ENCODE measurements at places on chromosomes 6 and 20. TPM values are rescaled to one million over a fixed set of nuclear protein-coding genes. Genes with fewer than 3 reads are reported as not detected.

DNA sequence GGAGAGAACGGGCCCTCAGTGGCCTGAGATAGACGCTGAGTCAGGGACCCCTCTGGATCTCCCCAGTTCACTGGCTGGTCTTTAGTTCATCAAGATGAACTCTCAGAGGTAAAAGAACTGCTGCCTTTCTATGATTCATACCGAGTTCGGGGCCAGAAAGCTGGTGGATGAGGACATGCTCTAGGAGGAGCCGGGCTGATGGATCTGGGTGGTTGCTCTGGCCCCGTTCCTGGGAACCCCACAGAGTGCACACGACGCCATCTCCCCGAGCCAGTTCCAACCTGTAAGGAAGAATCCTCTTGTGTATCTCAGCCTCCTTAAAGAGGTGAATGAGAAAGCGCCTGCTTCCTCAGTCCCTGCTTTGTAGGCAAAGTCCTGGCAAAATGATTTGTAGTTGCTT, 142.6 kb upstream of the PDE10A start:
- peak; percentile 37 for DNase-seq

DNA sequence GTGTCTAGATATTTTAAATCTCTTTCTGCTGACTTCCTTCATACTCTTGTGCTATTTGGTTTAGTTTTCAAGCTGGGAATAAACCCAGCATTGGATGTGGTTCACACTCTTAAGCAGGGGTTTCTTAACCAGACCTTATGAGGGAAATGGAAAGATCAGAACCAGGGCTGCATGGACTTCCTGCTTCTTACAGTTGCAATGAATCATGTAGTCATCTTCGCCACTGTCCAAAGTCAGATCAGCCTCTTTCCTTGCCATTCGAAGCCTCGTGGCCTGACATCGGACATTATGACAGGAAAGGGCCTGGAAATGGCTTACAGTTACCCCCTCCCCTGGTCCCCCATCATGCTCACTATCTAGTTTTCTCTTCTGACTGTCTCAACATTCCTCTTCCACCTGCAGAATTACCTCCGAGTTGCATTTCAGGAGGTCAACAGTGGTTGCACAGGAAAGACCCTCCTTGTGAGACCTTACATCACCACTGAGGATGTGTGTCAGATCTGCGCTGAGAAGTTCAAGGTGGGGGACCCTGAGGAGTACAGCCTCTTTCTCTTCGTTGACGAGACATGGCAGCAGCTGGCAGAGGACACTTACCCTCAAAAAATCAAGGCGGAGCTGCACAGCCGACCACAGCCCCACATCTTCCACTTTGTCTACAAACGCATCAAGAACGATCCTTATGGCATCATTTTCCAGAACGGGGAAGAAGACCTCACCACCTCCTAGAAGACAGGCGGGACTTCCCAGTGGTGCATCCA, 16.8 kb upstream of the NAA20 start:
- no peak for DNase-seq

- DNase-seq: no peak
Observed at GRCh38 chr20:61014491-61014890, 237.6 kb upstream of the CDH4 start.

DNA sequence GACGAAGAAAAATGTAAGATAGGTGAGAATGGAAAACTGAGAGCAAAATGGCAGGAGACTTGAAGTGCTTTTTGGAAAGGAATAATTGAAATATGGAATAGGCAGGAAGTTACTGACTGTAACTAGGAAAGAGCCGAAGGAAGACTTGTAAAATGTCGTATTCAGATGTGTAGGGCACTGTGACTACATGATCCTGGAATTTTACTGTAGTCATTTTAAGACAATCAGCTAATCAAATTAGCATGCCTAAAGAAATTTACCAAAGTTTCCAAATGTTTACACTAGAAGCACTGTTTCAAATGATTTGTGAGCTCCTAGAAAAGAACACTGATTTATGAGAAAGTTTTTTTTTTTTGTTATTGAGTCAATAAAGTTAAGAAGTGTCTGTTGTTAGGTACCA, 21.2 kb upstream of the ADIG start:
- DNase-seq: no peak

GRCh38 chr6:21679761-21680265, 86.3 kb downstream of the SOX4 start:
- no peak for DNase-seq

DNA sequence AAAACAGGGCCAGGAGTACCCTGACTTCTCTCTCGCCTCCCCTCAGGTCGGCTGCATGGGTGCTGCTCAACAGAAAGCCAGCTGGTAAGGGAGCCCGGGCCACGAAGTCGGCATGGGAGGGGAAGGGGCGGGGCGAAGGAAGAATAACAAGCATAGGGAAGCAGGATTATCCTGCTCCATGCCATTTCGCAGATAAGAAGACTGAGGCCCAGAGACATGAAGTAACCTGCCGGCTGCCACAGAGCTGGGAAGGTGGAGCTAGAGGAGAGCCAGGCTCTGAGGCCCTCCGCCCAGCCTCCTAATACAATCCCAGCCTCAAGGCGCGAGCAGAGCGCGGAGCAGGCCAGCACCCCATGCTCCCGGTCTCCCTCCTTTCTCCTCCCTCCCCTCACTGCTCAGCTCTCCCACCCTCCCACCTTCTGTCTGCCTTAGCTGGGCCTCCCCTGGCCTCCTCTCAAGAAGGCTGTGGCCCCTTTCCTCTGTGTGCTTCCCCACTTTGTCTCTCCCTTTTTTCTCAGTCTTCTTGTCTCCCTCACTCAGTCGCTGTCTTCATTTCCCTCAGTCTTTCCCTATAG, 13.2 kb upstream of the HMGA1 start:
- no peak for DNase-seq

GRCh38 chr20:44136579-44137265, 50.3 kb downstream of the JPH2 start:
- peak; percentile 1 for DNase-seq

GRCh38 chr6:92174398-92175073, 1244.8 kb downstream of the EPHA7 start:
- no peak for DNase-seq

DNA sequence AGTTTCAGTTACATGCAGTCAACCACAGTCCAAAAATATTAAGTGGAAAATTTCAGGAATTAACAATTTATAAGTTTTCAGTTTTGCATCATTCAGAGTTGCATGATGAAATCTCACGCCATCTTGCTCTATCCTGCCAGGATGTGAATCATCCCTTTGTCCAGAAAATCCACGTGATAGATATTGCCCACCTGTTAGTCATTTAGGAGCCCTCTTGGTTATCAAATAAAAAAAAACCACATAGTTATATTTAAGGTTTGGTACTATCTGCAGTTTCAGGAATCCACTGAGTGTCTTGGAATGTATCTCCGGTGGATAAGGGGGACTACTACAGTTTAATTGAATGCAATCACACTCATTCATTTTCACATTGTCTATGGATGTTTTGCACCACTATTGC, 1249.0 kb upstream of the CITED2 start:
- DNase-seq: no peak

DNA sequence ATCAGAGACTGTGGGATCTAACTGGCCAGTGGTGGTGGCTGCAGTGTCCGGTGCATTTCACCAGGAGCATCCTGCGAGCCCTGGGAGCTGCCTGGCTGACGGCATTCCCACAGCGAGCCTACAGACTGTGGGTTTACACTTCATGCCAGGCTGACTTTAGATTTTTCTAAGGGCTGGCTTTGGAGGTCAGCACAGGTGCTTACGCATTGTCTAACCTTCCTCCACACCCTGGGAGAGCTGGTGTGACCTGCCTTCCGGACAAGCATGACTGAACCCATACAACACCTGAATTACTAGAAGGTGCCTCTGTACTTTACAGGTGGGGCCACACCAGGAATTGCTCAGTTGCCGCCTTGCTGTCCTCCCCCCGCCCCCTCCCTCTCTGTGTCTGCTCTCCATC, 96.2 kb downstream of the RREB1 start:
- DNase-seq: no peak

DNA sequence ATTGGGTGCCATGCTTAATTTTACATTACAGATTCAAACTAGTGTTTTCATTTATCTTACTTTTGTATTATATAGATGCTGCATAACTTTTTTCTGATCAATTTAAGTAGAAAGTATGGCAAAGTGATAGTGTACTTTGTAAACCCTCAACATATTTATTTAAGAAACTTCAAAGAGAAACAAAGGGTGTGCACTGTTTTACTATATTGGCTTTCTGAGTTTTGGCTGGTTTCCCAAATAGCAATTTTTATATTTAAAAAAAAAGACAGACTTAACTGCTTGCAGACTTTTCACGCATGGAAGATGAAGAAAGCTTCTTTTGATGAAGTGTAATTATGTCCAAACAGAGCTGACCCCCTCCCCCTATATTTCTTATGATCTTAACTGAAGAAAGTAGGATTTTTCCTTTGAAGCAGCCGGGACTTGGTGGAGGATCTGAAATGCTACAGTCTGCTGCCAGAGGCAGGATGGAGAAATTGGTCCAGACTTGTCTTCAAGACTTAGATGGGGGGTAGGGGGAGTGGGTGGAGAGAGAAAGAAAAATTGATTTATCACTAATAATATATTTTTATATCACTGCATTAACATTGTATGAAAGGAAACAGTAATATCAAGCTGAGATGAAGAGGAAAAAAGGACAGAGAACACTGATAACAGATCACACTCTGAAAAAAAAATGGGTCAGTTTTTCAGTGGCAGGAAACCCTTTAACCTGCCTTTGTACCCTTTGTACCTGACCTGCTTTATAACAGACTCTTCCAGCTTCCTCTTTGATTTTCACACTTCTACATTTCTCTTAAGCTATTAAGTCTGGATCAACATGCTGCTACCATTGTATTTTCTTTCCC, 56.0 kb upstream of the SUPT3H start:
- no peak for DNase-seq

GRCh38 chr20:48721324-48722001, 106.3 kb downstream of the PREX1 start:
- no peak for DNase-seq

DNA sequence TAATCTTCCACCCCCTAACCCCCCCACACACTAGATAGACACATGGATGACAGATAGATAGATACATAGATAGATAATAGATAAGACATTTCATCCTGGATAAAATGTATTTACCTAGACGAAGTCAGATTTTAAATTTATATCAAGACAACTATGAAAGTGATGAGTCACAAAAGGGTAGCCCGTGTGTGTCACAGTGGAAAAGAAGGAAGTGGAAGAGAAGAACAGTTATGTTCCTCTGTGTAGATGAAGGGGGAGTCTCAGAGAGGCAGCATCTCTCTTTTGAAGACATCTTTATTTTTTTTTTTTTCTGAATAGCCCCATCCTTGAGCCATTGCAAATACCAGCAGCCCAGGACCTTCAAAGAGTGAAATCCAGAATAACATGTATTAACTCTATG, 121.7 kb upstream of the VGLL2 start:
- no peak for DNase-seq

GRCh38 chr6:8193541-8193940, 91.2 kb upstream of the EEF1E1 start:
- no peak for DNase-seq

GRCh38 chr6:67802771-67803170, 832.3 kb upstream of the ADGRB3 start:
- no peak for DNase-seq

DNA sequence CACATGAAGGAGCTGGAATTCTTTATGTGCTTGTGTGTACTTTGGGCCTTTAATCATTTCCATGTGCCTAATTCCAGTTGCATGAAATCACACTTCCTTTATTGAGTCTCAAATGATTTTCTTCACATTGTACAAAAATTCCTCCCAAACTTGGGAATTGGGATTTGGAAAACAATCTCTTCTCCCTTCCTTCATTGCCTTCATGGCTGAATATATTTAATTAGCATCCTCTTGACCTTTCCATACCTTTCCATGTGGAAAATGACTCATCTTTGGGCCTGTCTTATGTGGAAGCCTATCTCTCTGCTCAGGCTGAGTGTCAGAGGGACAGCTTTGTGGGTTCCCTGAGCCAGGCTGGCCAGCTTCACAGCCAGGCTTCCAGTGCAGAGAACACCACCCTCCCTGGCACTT, 33.0 kb upstream of the CDH4 start:
- DNase-seq: no peak

GRCh38 chr20:34104059-34104458, 8.0 kb downstream of the EIF2S2 start:
- no peak for DNase-seq

DNA sequence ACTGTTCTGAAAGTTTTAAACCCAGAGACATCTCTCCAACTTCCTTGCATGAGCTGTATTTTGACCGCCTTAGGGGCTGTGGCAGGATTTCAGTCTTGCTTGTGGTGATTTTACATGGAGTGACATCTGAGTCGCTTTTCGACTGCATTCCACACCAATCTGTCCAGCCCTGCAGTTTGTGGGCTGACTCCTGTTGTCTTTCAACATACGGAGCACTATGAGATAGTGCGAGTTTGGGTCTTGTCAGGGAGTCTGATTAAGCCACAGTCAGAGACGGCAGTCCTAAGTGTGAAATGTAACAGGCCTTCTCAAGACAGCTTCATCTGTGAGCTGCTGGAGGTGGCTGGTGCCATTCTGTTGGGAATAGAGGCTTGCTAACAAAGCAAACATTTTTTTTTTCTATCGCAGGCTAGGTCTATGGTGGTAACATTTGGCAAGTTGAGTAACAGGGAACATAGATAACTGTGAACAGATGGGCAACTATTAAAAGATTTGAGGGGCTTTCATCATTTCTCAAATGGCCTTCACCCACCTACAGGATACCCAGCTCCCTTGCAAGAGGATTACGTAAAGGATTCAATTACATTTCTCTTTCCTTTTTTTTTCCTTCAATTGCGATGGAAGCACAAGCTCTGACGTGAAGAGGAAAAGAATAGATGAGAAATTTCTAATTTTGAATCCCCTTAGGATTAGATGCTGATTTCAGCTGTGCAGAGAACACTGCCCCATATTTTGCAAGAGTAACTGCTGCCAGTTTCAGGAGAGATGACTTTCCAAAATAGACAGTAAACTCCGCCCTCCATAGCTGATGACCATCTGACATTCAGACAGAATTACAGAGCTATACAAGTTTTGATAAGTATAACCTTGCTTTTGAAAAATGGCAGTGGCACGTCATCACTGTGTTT, 25.1 kb downstream of the CAP2 start:
- DNase-seq: peak; percentile 55

- no peak for DNase-seq
Observed at GRCh38 chr6:117359581-117359980, 66.2 kb downstream of the ROS1 start.

GRCh38 chr6:169800116-169800667, 48.8 kb downstream of the ERMARD start:
- DNase-seq: no peak

- DNase-seq: no peak
Observed at GRCh38 chr6:35474942-35475570, 6.9 kb downstream of the RPL10A start.

- DNase-seq: no peak
Observed at GRCh38 chr20:5168651-5169396, 42.0 kb downstream of the CDS2 start.

TM9SF4 gene
- 20.4 TPM for total RNA-seq

KCNK15 gene
- not detected for total RNA-seq

PIGU gene
- 12.8 TPM for total RNA-seq

DLK2 gene
- not detected for total RNA-seq

ABCF1 gene
- 122 TPM for total RNA-seq

TPMT gene
- 8.8 TPM for total RNA-seq

ENPP5 gene
- 26.8 TPM for total RNA-seq

FUT9 gene
- total RNA-seq: not detected

OR12D3 gene
- total RNA-seq: not detected

PACSIN1 gene
- not detected for total RNA-seq

GMDS gene
- total RNA-seq: 3.4 TPM

STX11 gene
- total RNA-seq: 4.2 TPM
